ENCODE measurements at places on chromosomes 12 and 14.

DNA sequence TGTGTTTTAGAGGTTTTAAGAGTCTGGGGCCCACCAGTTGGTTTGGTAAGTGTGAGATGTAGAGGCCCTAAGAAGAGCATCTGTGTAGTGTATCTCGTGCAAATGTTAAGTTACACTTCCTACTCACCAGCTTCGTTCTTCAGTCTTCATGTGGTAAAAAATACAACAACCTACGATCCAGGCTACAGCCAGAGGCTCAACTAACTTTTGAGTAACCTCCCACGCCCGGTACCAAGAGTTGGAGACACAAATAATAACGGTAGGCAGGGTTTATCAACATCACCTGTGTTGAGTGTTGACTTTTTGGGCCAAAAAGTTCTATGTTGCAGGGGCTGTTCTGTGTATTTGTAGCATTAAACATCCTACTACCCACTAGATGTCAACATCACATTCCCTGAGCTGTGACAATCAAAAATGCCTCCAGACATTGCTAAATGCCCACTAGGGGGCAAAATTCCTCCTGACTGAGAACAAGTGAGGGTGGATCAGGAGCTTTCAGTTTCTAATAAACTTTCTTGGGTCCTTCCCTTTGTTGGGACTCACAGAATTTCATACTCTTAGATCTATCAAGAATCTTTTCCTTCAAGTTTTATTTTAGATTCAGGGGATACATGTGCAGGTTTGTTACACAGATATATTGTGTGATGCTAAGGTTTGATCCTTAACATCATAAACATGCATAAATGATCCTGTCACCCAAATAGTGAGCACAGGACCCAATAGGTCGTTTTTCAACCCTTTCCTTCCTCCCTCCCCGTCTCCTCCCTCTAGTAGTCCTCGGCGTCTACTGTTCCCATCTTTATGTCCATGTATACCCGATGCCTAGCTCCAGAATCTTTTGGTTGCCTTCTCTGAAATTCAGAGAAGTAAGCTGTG lies 94.7 kb downstream of the SLC2A13 start:
- DNase-seq: no peak

DNA sequence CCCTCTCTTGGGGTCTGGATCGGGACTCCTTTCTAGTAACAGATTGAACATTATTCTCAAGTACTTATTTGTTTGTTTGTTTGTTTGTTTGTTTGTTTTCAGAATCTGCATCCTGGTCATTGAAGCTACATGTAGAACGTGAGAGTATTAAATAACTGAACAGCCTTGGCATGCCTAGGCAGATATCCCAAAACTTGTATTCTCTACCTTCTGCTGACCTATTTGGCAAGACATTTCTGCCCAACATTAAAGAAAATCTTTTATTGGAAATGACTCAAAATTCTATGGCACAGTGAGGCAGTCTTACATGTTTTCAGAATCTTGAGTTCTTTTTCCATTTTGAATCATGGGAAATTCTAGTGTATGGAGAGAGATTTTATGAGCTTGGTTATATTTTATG lies 165.1 kb upstream of the CNOT2 start:
- no peak for DNase-seq

DNA sequence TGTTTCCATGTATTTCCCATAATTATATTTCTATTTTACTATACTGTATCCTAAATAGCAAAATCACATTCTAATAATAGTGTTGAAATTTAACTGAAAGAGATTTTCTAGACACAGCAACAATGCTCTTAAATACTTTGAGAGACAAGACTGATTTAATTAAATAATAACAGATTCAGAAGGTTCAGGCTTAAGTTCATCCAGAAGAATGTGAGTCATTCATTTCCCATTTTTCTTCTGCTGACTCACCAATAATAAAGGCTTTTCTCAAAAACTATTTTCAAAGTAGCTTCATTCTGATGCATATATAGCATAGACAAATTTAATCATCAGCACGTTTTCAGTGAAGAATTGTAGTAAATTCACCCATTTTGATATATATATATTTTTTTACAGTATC lies 481.4 kb downstream of the MDGA2 start:
- no peak for DNase-seq

DNA sequence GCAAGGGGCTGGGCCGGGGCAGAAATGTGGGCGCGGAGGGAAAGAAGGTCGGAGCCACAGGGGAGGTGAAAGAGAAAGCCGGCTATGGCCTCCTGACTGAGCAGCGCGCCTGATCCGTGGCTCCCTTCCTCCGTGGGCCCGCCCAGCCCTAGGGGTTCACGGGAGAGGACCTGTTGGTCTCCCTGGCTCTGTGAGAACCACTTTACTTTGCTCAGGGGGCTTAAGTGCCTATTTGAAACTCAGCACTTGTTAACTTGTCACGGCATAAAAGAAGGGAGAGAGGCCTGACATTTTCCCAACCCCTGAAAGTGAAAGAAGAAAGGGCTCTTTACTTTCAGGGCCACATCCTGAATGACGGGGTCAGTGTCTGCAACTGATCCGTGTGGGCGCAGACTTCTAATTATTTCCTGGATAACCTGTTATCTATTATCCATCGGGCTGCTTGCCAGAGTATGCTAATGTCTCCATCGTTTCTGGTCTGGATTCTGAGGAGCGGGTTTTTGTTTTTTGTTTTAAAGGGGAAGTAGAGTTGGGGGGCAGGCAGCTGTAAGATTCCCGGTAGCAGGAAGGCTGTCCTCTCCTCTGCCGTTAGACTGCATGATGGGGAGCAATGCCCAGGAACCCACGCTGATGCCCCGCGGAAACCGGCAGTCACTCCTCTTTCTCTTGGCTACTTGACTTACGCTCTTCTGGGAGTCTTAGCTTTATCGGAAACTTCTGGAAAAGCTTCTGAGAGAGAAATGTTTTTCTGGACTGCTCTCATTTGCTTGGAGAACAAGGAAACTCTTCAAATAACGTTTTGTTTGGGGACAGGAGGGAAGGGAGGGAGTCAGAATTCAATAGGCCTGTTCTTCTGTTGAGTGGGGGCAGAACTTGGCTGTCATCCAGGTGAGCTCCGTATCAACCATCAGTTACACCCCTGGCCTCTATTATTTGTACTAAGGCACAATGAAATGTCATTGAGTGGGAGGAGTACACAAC lies 127.7 kb upstream of the MAX start:
- no peak for DNase-seq

- no peak for DNase-seq
Measured at GRCh38 chr12:754851-755562, 2.6 kb downstream of the WNK1 start.

DNA sequence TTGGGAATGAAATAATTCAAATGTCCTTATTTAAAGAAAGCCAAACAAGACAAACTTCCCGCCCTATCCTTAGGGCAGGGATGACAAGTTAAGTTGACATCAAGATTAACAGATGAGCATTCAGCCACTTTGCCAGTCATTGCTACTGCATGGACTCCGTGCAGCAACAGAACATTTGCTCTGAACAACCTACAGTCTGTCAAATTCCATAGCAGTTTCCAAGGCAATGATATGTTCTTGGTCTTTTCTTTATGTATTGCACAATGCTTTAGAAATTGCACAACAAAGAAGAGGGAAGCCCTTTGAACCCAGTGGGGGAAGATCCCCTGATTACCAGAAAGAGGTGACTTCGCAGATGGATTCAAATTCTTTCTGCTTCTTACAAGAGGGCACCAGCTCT lies 269.8 kb downstream of the BCAT1 start:
- DNase-seq: no peak

DNA sequence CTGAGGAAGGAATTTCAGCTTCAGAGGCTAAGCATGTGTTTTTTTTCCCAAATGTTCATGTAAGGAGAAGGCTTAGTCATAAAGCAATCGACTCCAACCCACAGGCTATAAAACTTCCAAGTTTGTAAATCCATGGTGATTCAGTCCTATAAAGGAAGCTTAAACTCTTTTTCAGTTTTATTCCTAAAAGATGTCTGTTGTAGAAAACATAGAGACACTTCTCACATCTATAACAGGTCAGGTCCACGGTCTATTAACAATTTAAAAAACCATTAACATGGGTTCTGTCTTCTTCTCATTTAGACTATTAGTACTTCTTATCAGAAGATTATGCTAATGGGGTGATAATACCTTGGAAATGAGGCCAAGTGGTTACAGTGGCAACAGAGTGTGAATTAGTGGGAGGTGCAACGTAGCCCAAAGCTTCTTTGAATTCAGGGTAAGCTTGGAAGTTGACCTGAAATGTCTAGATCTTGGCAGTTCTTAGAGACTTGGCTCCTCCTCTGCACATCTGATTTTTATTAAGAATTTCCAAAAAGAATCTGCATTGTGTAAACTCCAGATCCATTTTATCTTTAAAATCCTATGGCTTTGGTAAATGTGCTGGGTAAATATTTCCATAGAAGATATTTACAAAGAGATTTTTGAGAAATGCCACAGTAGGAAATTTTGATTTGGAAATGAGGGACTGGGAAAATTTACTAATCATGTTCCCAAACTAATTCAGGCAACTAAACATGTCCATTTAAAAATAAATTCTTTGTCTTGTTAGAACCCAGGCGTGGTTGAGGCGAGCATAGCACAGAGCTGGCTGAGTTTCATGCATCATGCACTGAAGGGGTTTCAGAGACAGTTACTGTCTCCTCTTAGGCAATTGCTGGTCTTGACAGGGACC lies 86.4 kb downstream of the EML1 start:
- DNase-seq: no peak

GRCh38 chr12:99804715-99805114 lies 157.2 kb downstream of the GARIN6 start:
- DNase-seq: no peak

GRCh38 chr14:99190696-99191394 lies 81.2 kb downstream of the BCL11B start:
- no peak for DNase-seq

DNA sequence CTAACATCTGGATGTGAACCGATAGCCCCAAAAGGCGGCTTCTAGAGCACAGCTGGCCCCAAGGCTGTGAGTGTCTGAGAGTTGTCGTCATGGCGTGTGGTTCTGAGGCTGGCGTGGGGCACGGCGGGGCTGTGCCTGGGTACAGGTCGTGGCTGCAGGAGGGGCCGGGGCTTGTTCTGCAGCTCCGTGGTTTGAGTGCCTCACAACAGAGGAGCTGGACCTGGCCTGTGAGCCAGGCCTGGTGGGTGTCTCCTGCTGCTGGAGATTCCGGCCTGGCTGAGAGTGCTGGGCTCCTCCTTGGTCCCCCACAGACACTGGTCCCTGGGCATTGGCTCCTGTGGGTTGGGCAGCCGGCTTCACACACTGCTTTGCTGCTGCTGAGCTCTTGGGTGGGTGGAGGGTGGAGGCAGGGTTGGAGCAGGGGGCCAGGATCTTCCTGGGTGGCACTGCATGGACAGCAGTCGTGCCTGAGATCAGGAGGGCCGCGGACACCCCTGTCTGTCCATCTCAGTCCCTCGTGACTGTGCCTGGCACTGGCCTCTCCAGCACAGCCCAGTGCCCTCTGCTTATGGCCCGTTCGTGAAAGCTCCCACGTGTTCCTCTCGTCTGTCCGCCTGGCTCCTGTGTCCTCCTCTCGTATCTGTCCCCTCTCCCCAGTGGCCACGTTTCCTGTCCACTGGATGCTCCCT lies 31.8 kb upstream of the TEX22 start:
- DNase-seq: no peak

DNA sequence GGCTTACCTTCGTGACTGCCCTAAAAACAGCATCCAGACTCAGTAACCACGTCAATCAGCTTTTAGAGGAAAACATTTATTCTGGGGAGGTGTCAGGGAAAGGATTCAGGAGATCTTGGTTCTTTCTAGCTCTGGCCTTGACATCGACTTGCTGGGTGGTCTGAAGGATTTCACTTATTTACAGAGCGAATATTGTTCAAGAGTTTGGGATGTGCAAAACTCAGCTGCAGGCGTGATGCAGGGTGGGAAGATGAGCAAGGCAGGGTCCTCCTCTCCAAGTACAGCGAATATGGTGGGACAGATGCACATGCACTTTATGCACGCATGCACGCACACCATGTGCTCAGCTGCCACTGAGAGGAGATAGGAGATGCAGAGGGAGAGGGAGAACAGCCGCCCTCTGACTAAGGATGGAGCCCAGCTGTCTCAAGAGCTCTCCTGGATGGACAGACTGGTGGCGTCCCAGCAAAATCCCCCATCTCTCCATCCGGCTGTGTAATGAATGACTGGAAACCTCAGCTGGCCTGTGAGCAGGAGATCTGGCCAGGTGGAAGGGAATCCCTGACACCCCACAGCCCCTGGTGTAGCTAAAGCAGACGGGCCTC lies 24.4 kb upstream of the BDKRB1 start:
- no peak for DNase-seq

- DNase-seq: no peak
Measured at GRCh38 chr12:4268329-4269181, 5.0 kb upstream of the CCND2 start.

GRCh38 chr12:3974883-3975282 lies 101.7 kb upstream of the PARP11 start:
- DNase-seq: no peak

DNA sequence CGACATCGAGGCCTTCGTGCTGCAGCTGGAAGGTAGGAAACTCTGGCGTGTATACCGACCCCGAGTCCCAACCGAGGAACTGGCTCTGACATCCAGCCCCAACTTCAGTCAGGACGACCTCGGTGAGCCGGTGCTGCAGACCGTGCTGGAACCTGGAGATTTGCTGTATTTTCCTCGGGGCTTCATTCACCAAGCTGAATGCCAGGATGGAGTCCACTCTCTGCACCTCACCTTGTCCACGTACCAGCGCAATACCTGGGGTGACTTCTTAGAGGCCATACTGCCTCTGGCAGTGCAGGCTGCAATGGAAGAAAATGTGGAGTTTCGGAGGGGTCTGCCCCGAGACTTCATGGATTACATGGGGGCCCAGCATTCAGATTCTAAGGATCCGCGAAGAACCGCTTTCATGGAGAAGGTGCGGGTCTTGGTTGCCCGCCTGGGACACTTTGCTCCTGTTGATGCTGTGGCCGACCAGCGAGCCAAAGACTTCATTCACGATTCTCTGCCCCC lies 1.4 kb downstream of the RIOX1 start:
- no peak for DNase-seq

- DNase-seq: peak; percentile 19
Measured at GRCh38 chr12:47651368-47652254, 54.2 kb downstream of the RPAP3 start.

GRCh38 chr12:39378341-39378740 lies 64.6 kb downstream of the KIF21A start:
- DNase-seq: no peak

- DNase-seq: no peak
Measured at GRCh38 chr12:110134691-110135411, 10.7 kb downstream of the IFT81 start.

- DNase-seq: no peak
Measured at GRCh38 chr12:67681105-67681778, 32.7 kb downstream of the DYRK2 start.
